ENCODE measurements at places on chromosomes 7 and 10.

GRCh38 chr10:47027784-47028260 lies 116.6 kb downstream of the PTPN20 start:
- no peak for DNase-seq

DNA sequence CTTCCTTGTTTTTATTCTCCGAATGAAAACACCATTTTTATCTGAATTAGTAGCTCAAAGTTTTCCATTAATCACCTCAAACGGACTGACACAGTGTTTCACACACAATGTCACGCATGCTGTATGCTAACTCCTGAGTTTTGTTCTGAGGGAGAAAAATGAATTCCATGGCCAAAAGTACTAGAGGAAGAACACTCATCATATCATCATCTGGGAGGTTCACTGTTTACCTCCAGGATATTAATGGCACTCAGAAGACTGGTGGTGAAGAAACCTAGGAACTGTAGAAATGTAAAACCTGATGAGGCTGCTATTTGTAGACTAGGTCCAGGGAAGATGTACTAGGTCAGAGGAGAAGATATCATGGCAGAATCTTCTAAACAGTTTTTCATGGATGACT lies 395.6 kb upstream of the ETV1 start:
- no peak for DNase-seq

- no peak for DNase-seq
Observed at GRCh38 chr10:74529205-74529604, 297.2 kb upstream of the KAT6B start.

- DNase-seq: no peak
Observed at GRCh38 chr10:71191551-71192076, 20.8 kb upstream of the UNC5B start.

DNA sequence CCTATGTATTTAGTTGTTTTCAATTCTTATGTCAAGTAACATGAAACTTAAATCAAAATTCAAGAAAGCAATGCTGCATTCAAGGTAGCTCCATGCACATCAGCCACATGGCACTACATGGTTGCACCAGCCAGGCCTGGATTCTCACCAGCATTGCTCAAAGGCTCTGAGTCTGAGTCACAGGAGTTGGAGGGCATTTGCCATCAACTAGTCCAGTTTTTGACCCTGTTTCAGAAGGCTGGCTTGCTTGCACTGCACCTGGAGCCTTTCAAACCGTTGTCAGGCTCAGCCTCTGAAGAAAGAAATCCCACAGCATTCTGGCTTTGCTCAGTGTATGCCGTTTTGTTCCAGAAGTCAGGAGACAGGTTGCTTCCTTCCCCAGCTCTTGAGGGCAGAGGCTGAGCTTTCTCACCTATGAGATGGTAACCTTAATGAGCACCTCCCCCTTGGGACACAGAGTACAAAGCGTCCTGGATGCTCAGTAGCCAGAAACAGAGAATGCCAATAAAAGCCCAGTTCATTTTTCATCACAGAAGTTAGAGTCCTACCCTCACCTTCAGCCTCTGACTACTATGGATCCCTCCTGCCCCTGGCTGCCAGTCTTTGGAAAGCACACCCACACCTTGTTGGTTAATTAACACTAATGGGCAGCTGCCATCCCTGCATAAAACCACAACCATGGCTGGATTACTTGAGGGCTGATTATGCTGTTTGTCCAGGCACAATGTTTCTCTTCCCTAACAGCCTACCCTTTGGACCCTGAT lies 288.4 kb upstream of the LRRTM3 start:
- no peak for DNase-seq

- DNase-seq: no peak
Observed at GRCh38 chr7:152986376-152986775, 226.8 kb downstream of the ACTR3B start.
